ENCODE measurements at places on chromosomes 7 and 10.

DNA sequence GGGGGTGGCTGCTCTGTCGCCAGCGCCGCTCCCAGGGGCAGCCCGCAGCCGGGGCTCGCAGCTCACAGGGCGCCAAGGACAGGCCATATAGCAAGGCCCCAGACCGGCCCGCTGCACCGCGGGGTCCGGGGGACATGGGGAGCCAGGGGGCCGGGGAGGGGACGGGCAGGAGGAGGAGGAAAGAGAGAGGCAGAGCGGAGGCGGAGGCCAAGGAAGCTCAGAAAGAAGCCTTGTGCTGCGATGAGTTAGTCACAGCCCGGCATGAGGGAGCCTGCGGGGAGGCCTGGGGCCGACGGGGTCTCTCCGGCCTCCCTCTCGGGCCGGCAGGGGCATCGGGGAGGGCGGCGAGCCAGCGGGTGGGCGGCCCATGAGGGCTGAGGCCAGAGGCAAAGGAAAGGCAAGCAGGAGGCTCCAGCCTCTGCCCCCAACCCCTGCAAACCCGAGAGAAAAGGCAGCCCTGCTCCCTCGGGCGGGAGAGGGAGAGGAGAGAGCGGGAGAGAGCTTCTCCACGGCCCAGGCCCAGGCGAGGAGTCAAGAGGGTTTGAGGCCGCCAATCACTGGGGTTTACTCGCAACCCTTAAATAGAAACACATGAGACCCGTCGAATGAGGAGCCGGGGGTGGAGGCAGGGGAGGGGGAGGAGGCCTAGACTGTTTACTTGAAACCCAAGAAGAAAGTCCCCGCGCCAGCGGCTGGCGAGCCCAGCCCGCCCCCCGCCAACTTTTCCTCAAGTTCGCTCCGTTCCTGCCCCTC lies 167.9 kb downstream of the NEURL1 start:
- peak; percentile 82 for DNase-seq

- peak; percentile 83 for DNase-seq
These were observed 26.6 kb downstream of the ZNF775 start for GRCh38 chr7:150405584-150406311.

- DNase-seq: peak; percentile 94
These were observed 2.5 kb upstream of the ACBD5 start for GRCh38 chr10:27242951-27243551.

- DNase-seq: no peak
These were observed 94.9 kb upstream of the TBX20 start for GRCh38 chr7:35348611-35349400.

DNA sequence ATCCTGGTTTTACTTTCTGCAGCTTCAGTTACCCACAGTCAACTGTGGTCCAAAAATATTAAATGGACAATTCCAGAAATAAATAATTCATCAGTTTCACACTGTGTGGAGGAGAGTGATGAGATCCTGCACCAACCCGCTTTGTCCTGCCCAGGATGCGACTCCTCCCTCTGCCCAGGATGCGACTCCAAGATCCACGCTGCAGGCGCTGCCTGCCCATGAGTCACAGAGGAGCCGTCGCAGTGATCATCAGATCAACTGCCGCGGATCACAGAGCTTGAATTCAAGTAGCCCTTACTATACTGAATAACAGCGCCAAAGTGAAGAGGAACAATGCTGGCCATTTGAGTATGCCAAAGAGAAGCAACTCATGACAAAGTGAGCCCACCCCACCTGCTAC lies 61.5 kb downstream of the GRB10 start:
- no peak for DNase-seq

- DNase-seq: no peak
These were observed 60.9 kb downstream of the ANKRD7 start for GRCh38 chr7:118285358-118285757.

DNA sequence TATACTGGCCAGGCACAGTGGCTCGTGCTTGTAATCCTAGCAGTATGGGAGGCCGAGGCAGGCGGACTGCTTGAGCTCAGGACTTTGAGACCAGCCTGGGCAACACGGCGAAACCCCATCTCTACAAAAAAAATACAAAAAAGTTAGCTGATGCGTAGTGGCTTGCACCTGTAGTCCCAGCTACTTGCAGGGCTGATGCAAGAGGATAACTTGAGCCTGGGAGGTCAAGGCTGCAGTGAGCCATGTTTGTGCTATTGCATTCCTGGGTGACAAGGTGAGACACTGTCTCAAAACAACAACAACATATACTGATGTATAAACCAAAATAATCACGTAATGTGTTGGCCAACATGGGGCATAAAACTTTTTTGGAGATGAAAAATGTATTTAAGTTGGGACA lies 6.4 kb upstream of the NPM3 start:
- DNase-seq: no peak

GRCh38 chr7:112699725-112700513 lies 90.3 kb downstream of the TMEM168 start:
- no peak for DNase-seq

GRCh38 chr10:92062273-92062672 lies 138.7 kb downstream of the BTAF1 start:
- DNase-seq: no peak

DNA sequence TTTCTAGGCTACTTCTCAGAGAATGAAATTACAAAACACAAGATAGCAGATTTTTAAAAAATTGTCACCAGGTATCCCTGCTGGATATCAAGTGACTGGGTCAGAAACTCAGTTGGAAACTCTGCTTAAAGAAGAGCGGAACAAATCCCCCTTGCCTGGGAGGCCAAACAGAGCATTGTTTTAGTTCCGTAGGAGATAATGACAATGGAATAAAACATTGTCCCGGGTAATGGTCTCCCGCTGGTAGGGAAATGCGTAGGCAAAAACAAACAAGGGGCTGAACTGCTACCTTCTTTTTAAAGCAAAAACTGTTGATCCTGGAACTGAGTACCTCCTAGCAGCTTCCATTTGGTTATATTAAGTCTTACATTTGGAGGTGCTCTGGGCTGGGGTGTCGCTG lies 21.3 kb upstream of the VAX1 start:
- peak; percentile 14 for DNase-seq

GRCh38 chr10:28558923-28559508 lies 26.1 kb downstream of the WAC start:
- no peak for DNase-seq

GRCh38 chr7:118232837-118233236 lies 8.3 kb downstream of the ANKRD7 start:
- no peak for DNase-seq

- DNase-seq: no peak
These were observed 432.0 kb downstream of the PCDH15 start for GRCh38 chr10:54368984-54369383.

GRCh38 chr7:2729031-2729892 lies 41.3 kb downstream of the AMZ1 start:
- DNase-seq: peak; percentile 57

- DNase-seq: peak; percentile 88
These were observed 488 bp downstream of the EIF4H start for GRCh38 chr7:74174606-74175082.

- DNase-seq: no peak
These were observed 44.9 kb downstream of the CAV1 start for GRCh38 chr7:116569737-116570136.

GRCh38 chr7:4774658-4775249 lies 669 bp upstream of the AP5Z1 start:
- no peak for DNase-seq

- DNase-seq: no peak
These were observed 52.8 kb downstream of the NRF1 start for GRCh38 chr7:129664029-129665012.

GRCh38 chr7:69429911-69430383 lies 168.3 kb upstream of the AUTS2 start:
- no peak for DNase-seq

GRCh38 chr7:44162785-44163395 lies 21.8 kb upstream of the MYL7 start:
- no peak for DNase-seq

DNA sequence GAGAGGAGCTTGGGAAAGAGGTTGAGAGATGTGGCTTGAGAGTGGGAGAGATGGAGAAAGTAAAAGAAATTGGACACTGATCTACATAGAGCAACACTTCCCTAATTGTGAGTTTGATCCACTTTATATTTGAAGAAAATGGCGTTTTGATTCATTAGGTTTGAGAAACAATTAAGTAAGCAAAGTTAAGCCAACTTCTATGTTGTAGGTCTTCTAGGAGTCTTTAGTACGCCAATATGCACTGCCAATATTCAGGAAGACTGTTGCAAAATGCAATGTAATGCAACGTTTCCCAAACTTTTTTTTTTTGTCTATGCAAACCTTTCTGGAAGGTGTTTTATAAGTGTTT lies 7.0 kb upstream of the PRTFDC1 start:
- DNase-seq: no peak

GRCh38 chr7:157818701-157819454 lies 482.1 kb downstream of the DNAJB6 start:
- DNase-seq: no peak

GRCh38 chr10:32927750-32928149 lies 30.3 kb downstream of the ITGB1 start:
- no peak for DNase-seq

- DNase-seq: peak; percentile 39
These were observed 18.0 kb downstream of the CAMK2B start for GRCh38 chr7:44307301-44307900.

DNA sequence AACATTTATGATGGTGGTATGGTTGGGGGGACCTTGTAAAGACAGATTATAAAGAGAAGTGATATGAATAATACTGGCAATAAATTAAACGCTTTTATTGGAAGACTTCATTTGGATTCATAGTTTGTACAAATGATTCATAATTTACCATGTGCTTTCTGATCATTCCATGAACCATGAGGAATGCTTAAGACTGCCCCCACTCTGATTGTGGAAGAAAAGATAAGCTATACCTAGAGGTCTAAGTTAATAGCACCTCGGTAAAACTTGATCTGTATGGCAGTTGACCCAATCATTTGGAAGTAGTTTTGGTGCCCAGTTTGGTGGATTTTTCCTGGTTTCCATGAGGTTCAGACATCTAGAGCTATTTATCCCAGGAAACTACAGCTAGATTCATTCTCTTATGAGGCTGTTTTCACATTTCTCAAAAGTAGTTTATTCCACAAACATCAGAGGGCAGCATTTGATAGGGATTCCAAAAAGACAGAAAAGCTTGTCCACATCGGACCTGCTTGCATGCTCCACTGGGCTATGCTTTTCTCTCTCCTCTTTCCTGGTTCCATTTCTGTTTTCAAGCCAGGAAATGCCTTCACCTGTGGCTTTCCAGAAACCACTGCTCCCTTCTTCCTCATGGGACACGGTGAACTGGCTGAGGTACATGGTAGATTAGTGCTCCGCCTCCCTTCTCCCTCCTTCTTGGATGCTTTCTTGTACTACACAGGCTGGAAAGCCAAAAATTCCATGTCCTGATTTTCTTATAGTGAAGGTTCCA lies 29.2 kb downstream of the TFAM start:
- no peak for DNase-seq

DNA sequence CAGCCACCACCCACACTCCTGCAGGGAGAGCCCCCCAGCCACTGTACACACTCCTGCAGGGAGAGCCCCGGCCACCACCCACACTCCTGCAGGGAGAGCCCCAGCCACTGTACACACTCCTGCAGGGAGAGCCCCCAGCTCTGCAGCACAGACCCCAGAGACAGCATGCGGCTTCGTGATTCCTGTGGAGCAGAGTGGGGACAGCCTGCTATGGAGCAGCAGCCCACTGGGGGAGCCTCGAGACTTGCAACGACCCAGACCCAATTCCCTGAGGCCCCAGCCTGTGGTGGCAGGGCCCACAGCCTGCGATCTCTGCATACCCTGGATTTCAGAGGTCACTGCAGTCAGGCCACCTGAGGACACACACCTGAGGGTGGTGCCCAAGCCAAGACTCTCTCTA lies 523.1 kb downstream of the DNAJB6 start:
- no peak for DNase-seq

- no peak for DNase-seq
These were observed 156.7 kb downstream of the ANLN start for GRCh38 chr7:36546331-36546730.

GRCh38 chr7:95476072-95476847 lies 9.5 kb upstream of the ASB4 start:
- DNase-seq: no peak

- no peak for DNase-seq
These were observed 23.6 kb downstream of the TSPAN15 start for GRCh38 chr10:69474742-69475432.

DNA sequence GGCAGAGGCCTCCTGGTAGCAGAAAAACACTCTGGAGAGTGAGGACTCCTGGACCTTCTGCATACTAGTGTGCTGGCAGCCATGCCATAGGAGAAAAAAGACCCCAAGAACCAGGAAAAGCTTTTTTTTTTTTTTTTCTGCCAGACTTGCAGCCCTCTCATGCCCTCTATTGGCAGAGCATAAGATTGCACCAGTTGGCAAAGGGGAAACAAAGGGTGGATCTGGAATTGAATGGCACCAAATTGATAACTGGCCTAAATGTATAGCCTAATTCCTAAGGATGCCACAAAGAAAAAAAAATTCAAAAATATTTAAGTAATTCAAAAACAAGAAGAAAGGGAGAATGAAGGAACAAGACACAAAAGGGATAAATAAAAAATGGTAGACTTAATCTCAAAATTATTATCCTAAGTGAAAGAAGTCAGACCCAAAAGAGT lies 112.5 kb upstream of the GHITM start:
- DNase-seq: no peak

Measured in right kidney (tissue), 9 donors.